T-cell (primary cell): ENCODE measurements at places on chromosomes 5 and 9.
A peak's percentile ranks its signal among the peaks of the same experiment; 100 is the strongest.

DNA sequence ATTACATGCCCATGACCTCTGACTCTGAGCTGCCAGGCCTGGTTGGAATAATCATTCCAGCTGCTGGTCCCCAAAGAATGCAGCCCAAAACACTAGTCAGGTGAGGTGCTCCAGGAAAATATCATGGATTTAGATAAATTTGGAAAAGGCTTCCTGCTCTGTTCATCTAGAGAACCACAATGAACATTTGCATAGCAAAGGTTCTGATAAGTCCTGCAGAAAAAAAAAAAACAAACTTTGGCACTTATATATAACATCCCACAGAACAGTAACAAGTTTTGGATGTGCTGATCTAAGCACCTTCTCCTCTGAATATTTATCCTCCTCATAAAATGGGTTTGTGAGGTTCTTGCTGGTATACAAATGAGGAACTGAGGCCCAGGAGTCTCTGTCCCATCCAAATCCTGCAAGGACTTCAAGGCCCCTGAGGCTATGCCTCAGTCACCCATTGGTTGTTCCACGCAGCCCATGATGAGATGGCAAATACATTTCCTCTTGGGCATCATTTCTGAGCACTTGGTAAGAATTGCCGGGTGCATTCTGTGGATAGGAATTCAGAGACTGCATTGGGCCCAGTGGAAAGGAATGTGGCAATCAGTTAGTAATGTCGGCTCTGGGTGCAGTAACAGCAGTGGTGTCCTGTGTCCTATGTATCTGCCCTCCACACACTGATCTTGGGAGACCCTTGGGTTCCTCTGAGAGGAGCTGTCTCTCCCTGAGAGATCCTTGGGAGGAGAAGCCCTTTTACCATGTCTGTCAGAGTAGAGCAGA, 73.4 kb upstream of the ASS1 start:
- no peak for DNase-seq

- no peak for DNase-seq
Measured at GRCh38 chr5:149360272-149360671, 2.4 kb downstream of the PCYOX1L start.

GRCh38 chr9:96029722-96030530, 154.4 kb downstream of the ERCC6L2 start:
- no peak for DNase-seq

GRCh38 chr5:40446910-40447309, 232.8 kb upstream of the PTGER4 start:
- DNase-seq: no peak

GRCh38 chr9:76876098-76876497, 29.8 kb downstream of the PRUNE2 start:
- DNase-seq: no peak

DNA sequence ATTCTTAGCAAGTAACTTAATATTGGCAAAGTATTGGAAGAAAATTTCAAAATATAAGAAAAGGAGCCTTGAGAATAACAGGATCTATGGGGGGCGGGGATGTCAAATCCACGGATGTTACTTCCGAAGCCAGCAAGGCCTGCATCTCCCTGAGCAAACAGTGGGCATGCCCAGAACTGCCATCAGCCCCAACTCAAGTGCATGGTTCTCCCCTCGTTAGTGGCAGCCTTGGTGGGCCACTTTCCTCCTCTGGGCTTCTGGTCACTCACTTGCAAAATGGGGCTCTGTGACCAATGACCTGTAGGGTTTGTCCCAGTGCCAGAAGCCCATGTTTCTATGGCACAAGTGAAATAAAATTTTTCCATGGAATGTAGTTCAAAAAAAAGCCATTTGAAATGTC, 27.2 kb upstream of the MED10 start:
- DNase-seq: no peak

GRCh38 chr5:149129181-149129580, 12.1 kb upstream of the ABLIM3 start:
- DNase-seq: no peak

DNA sequence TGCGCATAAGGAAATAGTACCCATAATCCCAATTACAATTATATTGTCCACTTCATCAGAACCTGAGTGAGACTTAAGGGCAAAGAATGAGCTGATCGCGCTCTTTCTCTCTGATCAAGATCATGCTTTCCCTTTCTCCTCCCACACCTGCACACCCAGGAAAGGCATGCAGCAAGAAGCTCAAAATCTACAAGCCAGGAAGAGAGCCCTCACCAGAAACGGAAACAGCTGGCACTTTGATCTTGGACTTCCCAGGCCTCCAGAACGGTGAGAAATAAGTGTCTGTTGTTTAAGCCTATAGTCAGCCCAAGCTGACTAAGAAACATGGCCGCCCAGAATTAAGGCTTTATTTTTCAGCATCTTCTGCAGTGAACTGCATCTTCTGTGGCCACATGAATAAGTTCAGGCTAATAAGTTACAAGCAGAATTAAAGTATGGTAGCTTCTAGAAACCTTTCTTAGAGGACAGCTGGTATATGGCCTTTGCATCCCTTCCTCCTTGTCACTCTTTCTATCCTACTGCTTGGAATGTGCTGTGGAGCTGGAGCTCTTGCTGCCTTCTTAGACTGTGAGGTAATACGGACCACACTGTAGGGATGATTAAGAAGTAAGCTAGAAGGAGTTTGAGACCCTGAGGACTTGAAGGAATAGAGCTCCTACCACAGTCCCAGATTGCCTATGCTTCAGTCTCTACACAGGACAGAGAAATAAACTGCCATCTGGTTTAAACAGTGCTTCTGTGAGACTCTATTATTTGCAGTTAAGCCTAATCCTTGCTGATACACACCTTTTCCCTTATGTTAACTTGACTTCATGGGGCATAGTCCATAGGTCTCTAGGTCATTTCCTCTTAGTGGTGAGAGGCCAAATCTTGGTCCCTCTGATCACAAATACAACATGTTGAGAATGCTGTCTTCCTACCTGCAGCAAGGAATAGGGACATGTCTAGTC, 17.2 kb downstream of the OR2S2 start:
- DNase-seq: peak; percentile 31

DNA sequence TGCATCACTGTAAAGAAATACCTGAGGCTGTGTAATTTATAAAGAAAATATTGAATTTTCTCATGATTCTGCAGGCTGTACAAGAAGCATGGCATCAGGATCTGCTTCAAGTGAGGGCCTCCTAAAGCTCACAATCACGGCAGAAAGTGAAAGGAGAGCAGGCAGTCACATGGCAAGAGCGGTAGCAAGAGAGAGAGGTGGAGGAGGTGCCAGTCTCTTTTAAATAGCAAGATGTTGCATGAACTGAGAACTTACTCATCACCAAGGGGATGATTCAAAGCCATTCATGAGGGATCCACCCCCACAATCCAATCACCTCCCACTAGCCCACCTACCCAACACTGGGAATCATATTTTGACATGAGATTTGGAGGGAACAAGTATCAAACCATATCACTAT, 184.5 kb upstream of the PAPPA start:
- DNase-seq: no peak

GRCh38 chr5:157607371-157608161, 32.0 kb upstream of the ADAM19 start:
- peak; percentile 41 for DNase-seq

DNA sequence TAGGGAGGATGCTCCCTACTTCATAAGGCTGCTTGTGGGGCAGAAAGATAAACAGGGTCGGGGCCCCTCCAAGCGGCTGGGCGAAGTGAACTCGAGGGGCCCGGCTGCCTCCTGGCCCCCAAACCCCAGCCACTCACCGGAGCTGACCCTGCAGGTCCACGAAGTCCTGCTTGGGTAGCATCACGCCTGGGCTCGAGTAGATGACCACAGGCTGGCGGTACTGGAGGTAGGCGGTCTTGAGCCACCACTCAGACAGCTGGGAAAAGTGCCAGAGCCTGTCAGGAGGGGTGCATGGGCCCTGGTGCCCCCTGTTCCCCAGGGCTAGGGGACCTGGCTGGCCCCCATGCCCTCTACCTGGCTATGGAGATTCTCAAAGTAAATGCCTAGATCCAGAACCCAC, 6.5 kb downstream of the CRAT start:
- DNase-seq: no peak

DNA sequence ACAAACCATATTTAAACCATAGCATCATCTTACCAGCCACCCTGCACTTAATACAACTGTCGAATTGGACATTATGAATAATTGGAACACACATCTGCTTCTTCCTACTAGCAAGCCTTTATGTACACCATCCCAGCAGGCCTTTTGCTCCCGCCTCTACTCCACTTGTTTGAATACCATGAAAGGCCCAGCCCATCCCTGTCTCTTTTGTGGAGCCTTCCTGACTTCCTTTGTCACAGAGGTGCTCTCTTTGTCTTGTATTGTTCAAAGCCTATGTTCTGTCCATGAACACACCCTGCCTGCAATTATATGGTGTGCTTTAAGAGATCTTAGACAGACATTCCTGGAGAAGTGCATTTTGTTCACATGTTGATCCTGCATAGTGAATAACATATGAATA, 465.7 kb downstream of the DIRAS2 start:
- DNase-seq: no peak

DNA sequence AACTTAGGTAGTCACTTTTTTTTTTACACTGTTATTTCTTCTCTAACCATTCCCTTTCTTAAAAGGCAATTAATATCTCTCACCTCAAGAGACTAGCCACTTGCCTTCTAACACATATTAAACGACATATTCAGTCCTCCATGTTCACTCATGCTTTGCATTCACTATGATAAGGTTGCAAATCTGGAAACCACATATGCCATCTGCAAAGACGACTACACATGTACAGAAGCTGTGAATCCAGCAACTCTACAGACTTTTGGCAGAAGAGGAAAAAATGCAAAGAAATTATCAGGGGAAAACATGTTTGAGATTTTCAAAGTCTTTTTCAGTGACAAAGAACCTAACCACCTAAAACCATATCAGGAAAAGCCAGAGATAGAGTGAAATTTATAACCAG, 112.1 kb downstream of the EPB41L4A start:
- DNase-seq: no peak

GRCh38 chr5:177427919-177428573, 1.6 kb downstream of the GRK6 start:
- DNase-seq: peak; percentile 18

DNA sequence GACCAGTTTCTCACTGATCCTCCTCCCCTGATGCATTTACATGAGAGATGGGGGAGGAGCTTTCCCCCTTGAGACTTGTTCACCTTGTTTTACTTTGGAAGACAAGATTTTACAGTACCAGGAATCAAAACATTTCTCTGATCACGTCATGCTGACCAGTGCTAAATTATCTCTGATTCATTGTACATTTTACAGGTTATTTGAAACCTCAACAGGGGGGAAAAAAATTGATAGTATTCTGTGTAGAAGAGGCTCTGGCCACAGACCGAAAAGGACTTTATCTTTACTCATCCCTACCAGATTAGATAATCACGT, 133.9 kb downstream of the GRIA1 start:
- DNase-seq: no peak

GRCh38 chr5:150554857-150555256, 46.9 kb downstream of the NDST1 start:
- no peak for DNase-seq

DNA sequence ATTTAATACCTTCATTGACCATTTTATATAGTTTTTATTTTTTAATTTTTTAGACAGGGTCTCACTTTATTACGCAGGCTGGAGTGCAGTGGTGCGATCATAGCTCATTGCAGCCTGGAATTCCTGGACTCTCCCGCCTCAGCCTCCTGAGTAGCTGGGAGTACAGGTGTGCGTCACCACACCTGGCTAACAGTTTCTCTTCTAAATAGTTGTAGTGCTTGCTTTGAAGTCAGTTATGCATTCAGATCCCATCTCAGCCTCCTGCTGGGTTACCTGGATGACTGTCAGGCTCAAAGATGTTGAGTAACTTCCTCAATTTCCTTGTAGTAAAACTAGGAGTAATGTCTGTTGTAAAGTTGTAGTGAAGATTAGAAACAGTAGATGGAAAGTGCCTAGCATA, 21.4 kb downstream of the SNX18 start:
- DNase-seq: no peak

DNA sequence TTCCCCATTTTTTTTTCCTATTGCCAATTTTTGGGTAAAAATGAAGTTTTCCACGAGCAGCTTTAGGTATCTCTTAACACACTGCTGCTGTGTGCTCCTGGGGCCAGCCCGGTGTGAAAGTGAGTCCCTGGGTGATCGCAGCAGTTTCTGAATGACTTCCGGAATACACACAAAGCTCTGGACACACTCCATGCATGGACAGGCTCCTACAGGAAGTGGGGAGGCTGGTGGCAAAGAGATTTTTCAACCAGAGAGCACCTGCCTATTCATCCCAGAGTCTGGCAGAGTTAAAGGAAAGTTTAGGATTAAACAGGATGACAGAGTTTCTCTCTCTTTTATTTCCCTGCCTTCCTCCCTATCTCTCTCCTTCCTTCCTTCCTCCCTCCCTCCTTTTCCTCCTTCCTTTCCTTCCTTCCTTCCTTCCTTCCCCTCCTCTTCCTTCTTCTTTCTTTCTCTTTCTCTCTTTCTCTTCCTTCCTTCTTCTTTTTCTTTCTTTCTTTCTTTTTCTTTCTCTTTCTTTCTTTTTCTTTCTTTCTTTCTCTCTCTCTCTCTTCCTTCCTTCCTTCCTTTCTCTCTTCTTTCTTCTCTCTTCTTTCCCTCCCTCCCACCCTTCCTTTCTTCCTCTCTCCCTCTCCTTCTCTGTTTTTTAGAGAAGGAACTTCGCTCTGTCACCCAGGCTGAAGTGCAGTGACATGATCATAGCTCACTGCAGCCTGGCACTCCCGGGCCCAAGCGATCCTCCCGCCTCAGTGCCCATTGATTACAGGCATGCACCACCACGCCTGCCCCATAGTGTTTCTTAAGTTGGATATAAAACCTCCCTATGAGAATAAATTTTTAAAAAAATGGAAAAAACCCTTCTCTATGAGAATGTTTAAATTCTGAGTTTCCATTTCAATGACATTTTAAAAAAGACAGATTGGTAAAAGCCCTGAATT, 38.7 kb upstream of the UBTD2 start:
- no peak for DNase-seq

DNA sequence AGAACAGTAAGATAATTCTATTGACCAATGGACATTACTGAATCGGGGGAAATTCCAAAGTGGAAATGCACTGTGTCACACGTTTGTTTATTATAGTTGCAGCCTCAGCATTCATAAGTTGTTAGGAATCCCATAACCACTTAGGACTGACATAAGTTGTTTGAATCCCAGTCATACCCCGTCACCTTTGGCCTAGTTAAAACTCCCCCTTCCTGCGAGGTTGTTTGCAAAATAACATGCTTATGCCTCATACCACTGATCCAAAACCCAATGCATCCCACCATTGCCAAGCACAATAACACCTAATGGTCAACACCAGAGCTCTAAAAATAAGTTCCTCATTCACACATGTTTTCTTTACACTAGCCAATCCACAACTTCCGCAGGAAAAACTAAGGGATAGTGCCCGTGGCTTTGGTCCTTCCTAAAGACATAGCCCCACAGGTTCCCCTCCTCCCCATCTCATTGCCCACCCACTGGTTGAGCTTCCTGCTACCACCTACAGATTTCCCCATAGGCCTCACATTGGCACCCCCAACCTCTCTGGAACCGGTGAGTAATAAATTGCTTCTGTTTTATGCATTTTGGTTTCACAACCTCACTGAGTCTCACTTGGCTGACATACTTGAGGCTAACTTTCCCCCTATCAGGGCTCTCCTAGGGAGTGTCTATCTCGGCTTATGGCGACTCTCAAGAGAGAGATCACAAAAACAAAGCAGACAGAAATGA, 42.3 kb upstream of the MUSK start:
- no peak for DNase-seq

GRCh38 chr5:164600274-164600673, 1094.9 kb downstream of the MAT2B start:
- DNase-seq: no peak
